ENCODE measurements at places on chromosomes 16 and 17. TPM values are rescaled to one million over a fixed set of nuclear protein-coding genes. Genes with fewer than 3 reads are reported as not detected.

DNA sequence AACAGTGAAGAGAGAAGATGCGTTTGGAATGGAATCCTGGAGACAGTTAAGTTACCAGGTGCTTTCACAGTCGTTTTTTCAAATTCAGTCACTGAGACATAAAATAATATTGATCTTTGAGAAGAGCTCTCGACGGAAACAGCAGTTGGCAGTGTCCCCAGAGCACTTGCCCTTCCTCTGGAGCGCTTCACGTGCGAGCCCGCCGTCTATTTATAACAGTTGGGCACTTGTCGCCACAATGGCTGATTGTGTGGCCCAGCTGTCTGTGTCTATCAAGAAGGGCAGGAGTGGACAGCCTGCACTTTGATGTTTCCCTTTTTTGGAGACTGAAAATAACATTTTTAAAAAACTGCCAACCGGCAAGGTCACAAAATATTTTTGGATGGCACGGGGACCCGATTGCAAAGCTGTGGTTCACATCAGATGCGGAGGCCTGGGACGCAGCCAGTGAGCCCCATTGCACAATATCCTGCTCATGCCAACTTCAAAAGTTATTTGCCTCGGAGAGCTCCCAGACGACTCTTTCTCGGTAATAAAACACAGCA, 62.9 kb downstream of the ADCY9 start:
- no peak for DNase-seq

DNA sequence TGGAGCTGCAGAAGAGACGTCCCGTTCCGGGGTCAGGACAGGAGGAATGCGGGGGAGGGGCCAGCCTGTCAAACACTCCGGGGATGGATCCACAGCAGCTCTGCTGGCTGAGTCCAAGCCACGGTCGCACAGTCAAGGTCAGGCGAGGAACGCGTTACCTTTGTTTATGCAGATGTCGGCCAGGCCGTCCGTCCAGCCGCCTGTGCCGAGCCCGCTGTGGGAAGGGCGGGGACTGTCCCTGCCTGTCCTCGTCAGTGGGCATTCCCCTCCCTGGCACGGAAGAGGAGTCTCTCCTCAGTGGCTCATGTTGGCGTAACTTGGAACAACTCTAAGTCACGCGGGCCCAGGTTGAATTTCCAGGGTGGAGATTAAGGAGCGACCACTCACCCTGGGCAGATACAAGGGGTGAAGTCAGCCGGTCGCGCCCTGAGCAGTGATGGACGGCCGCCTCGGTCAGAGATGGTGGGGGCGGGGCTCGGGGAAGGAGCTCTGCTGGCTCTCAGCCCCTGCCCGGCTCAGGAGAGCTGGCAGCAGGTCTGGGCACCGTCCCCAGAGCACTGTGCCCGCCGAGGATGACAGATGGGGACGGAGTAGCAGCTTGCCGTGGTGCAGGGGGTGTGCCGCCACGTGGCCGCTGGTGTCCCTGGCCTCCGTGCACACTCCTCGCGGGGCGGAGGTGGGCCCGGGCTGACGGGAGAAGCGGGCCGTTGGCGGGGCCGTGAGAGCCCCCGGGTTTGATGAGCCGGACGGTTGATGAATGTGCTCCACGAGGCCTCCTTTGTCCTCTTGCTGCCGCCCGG, 7.3 kb downstream of the CACNA1H start:
- DNase-seq = peak; percentile 74

Gene SYNGR3
- 2.6 TPM for polyA plus RNA-seq

Gene TMEM235
- not detected for polyA plus RNA-seq

- DNase-seq = no peak
Observed at GRCh38 chr16:49058382-49058781, 223.3 kb downstream of the CBLN1 start.
